Renal pelvis (tissue), 12 donors: ENCODE measurements at places on chromosomes 5 and 9. TPM values are rescaled to one million over a fixed set of nuclear protein-coding genes. Genes with fewer than 3 reads are reported as not detected.

- peak; percentile 19 for DNase-seq
Measured at GRCh38 chr5:140632366-140633020, 482 bp downstream of the CD14 start.

DNA sequence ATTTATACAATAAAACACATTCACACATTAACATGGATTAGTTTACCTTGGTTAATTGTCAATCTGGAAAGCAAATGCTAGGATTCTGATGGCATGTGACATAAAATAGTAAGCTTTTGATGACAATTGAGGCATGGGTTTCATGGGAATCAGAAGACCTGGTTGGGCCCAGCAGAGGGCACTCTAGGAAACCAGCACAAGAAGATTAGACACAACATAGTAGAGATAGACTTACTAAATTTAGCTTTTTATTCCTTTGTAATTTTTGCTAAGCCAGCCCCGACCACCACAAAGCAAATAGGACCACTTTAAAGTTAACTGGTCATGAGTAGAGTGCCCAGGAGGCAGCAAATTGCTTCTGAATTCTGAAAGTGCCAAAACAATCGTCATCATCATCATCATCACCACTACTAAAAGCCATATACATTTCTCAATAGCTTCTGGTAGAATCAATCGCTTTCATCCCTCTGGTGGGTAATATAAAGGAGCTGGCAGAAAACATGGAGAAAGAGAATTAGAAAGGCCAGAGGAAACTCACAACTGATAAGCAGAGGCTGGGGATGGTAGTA is 163.2 kb downstream of the ARRDC3 start:
- no peak for DNase-seq

The AMACR gene
- 101 TPM for polyA plus RNA-seq

GRCh38 chr5:76219636-76220035 is 136.5 kb downstream of the SV2C start:
- DNase-seq = no peak

DNA sequence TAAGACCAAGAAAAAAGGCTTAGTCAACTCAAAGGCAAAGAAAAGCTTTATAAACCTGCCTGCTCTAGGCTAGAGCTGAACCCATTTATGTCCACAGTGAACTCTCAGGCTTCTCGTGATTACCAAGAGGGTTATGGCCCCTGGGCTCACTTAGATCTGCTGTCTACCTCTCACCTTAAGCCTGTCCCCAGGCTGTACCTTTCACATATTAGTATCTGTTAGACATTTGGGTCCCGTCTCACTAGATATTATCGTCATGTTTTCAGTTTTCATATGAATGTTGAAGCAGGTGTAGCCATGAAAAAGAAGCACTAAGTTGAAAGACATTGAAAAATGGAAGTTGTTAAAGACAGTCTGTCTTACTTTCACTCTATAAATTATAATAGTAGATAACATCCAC is 75.2 kb upstream of the COX7C start:
- DNase-seq = no peak

DNA sequence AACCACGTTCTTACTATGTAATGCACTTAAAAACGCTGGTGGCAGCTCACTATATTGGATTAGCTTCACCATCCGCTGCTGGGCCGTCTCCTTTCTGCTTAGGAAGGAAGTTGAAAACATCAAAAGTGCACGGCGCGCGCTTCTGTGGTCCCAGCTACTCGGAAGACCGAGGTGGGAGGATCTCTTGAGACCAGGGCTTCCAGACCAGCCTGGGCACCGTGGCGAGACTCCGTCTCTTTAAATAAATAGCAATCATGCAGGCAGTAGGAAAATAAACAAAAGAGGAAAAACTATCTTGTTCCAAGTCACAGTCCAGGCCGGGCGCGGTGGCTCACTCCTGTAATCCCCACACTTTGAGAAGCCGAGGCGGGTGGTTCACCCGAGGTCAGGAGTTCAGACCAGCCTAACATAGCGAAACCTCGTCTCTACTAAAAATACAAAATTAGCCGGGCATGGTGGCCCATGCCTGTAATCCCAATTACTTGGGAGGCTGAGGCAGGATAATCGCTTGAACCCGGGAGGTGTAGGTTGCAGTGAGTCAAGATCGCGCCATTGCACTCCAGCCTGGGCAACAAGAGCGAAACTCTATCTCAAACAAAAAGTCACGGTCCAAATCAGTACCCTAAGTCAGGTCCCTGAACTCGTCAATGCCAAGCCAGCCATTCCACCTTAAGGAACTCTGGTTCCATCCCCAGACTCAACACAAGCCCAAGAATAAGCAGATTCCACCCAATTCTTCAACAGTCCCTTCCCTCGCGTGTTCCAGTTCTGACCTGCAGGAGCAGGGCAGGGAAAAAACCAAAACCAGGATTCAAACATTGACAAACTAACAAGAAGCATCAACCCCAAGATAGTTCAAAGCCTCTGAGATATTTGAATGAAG is 1.0 kb upstream of the GOLGA1 start:
- DNase-seq = peak; percentile 4

The CTSL gene
- 169 TPM for polyA plus RNA-seq

DNA sequence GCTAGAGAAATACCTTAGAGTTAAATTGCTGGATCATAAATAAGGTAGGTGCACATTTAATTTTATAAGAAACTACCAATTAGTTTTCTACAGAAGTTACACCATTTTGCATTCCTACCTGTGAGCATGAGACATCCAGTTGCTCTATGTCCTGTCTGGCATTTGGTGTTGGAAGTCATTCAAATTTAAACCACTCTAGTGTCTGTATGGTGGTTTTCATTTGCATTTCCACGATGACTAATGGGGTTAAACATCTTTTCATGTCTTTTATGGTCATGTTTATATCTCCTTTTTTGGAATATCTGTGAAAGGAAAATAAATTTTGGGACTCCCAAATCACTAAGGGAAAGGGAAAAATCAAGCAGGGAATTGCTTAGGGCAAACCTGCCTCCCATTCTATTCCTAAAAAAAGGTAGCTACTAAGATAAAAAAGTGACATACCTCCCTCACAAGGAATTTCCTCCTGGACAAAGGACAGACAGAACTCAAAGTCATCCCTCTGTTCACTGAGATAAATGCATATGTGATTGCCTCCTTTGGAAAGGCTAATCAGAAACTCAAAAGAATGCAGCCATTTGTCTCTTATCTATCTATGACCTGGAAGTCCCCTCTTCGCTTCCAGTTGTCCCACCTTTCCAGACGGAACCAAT is 31.6 kb upstream of the ADCY2 start:
- no peak for DNase-seq

The DIRAS2 gene
- polyA plus RNA-seq = 4.7 TPM

GRCh38 chr5:36739751-36740221 is 133.4 kb downstream of the SLC1A3 start:
- DNase-seq = peak; percentile 52

- DNase-seq = no peak
Measured at GRCh38 chr9:122020398-122020797, 72.7 kb downstream of the TTLL11 start.

The FGF10 gene
- 6.6 TPM for polyA plus RNA-seq

The TLE4 gene
- polyA plus RNA-seq = 61.1 TPM

The PCDHGC3 gene
- polyA plus RNA-seq = 92.5 TPM

GRCh38 chr5:106843812-106844416 is 826.8 kb downstream of the EFNA5 start:
- DNase-seq = no peak

DNA sequence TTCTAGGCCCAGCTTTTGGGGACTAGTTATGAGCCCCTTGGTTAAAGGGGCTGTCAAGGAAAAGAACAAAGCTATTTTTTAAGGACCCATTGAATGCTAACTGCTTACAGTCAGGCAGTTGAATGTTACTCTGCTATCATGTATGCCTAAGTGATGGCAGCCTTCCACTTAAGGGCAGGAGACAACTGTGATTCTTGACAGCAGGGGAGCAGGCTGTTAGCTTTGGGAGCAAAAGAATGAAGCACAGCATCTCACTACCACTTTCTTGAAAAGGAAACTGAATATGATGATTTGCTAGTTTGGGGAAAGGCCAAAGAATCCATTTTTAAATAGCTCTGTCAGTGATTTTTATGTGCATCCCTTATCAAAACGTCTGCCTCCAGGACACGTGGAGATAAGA is 221.6 kb downstream of the SH3GL2 start:
- DNase-seq = no peak

GRCh38 chr9:122904823-122905710 is at the start of gene RC3H2:
Gene RC3H2, minus strand, starts transcription at chr9:122905359. Its CDS starts 7,850 bp downstream, at chr9:122897509.
- peak; percentile 100 for DNase-seq

DNA sequence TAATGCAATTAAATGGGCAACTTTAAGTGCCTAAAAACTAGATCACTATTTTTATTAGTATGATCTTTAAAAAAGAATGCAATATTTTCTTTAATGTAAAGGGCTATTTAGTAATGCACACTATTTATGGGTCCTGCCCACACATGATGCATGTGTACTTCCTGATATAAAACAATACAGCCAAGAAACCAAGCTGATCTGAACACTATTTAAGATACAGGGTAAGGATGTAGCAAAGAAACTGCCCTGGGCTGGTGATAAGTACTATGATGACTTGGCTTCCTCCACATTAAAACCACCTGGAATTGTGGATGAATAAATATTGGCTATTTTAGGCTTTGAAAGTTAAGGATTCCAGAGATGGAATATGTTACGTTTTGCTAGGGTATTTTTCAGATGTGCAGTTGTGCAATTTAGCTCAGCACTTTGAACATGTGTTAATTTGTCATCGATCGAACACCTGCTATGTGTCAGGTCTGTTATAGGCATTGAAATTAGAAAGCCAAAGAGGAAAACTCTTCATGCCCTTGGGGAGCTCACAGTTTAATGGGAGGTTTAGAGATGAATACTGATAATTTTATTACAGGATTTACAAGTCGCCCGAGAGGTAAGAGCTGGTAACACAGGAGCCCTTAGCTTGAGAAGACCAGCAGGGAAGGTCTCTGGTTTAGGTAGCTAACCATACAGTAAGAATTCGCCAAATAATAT is 276.7 kb downstream of the PLK2 start:
- DNase-seq = no peak

The GFI1B gene
- polyA plus RNA-seq = 0.71 TPM

The FBP2 gene
- polyA plus RNA-seq = 0.16 TPM

The EFNA5 gene
- polyA plus RNA-seq = 26.4 TPM

GRCh38 chr5:139199321-139199720 is 1.2 kb upstream of the SIL1 start:
- DNase-seq = no peak

GRCh38 chr9:124008303-124008693 is 3.3 kb upstream of the LHX2 start:
- DNase-seq = no peak

DNA sequence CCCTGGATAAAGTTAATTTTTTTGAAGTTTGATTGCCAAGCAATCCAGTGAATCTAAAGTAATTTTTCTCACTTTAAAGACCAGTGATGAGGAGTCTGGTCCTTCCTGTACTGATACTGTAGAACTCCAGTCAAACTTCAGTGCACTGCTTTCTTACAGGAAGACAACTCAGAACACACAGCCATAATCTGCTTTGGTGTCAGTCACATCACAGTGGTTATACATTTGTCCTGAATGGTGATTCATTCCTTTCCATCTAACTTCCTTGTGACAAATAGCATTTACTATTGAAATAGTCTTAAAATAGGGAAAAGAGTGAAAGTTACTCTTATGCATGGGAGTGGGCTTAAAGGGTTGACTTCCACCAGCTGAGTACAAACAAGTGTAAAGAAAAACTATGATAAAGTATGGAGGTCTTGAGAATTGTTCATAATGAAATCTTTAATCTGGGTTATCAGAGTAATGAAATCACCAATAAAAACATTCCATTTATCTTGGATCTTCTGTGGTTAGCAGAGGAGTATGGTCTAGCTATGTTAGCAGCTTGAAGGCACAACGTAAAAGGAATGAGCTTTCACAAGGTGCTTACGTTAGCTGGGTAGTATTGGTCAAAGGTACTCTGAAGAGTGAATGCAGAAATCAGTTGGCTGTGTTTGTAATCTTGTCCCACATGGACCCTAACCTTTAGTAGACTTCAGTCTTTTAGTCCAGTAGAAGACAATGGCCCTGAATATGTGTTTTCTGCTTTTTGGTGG is 41.5 kb downstream of the DCP2 start:
- DNase-seq = no peak

The BHMT gene
- 243 TPM for polyA plus RNA-seq

- DNase-seq = no peak
Measured at GRCh38 chr5:30581198-30581935, 612.1 kb upstream of the CDH6 start.
